ENCODE measurements at places on chromosomes 6 and 20.
A peak's percentile ranks its signal among the peaks of the same experiment; 100 is the strongest.

GRCh38 chr6:115271434-115271833 lies 789.3 kb downstream of the FRK start:
- no peak for DNase-seq

DNA sequence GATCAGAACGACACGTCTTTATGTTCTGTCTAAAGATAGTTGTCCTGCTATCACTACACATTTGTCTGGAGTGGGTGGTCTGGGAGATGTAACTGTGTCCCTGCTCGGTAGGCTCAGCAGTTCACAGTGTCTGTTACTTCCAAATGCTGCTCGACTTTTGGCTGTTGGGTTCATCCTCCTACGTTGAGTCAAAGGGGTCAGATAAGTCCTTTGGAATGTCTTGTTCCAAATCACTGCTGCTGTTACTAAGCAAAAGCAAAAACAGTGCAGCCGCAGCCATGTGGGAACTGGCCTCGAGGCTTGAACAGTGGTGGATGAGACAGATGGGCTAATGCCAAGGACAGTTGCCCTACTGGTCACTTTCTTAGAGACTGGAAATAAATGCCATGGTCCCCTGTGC lies 272.2 kb upstream of the MAP3K7 start:
- DNase-seq = no peak

DNA sequence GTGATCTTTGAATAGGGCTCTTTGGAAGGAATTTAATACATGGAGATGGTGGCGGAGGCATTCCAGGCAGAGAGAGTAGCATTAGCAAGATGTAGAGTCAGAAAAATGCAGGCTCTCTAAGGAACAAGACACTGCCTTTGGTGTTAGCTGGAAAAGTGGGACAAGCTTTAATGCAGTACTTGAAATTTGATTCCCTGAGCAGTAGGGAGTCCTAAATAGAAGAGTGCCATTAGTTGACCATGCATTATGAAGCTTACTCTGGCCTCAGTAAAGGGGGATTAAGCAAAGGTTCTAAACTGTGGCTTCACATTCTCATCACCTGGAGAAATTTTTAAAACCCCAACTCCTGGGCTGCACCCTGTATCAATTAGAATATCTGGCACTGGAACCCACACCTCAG lies 494.8 kb upstream of the SOX4 start:
- DNase-seq = no peak

DNA sequence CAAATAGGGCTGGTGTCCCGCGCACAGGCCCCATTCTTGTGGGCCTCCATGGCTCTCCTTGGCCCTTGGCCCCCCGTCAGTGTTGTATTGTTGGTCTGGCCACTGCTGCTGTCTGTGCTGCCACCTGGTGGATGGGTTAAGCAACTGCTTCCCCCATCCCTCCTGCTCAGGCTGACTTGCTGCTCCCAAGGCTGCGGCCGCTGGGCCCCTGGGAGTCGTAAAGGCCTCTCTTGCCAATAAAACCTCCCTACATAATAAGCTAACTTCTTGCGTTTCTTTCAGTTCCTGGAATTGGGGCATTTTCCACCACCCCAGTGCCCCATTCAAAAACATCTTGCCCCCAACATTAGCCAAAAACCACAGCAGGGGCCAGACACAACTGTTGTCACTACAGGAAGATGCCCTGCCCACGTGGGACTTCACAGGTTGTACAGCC lies 27.1 kb downstream of the CD83 start:
- peak; percentile 53 for DNase-seq

DNA sequence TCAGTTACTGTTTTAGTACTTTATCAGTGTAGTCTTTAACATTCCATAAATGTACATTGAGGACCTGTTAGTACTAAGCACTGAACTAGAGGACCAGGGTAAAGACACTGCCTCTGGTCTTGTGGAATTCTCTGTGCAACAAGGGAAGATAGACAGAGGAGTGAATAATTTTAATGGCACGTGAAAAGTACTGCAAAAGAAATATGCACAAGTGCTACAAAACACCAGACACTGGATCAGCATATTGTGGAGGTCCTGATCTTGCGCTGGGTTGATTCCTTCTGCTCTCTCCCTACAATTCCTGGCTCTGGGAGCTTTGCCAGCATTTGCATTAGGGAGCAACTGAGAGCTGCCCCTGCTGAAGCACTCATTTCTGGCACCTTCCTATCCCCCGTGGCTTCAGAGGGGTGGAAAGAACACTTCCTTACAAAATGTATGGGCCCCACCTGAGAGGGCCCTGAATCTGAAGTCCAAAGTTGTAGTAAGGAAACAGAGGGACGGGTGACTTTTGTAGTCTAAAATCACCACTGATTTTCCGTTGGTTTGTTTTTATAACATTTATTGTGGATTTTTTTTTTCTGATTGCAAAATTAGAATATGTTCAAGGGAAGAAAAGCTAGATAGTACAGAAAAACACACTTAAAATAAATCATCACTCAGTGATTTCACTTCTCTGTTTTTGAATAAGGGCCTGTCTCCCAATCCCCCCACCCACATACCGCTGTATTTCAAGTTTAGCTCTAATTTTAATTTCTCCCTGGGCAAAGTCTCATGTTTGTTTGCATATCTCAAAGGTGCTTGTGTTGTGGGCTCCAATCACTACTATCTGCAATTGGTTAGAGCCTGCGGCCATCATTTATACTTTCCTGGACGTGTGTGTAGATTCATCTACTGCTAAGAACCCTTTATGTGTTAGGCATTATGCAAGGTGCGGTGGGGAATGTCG lies 4.9 kb downstream of the PKIG start:
- no peak for DNase-seq

GRCh38 chr6:14881398-14881797 lies 364.5 kb upstream of the JARID2 start:
- no peak for DNase-seq

DNA sequence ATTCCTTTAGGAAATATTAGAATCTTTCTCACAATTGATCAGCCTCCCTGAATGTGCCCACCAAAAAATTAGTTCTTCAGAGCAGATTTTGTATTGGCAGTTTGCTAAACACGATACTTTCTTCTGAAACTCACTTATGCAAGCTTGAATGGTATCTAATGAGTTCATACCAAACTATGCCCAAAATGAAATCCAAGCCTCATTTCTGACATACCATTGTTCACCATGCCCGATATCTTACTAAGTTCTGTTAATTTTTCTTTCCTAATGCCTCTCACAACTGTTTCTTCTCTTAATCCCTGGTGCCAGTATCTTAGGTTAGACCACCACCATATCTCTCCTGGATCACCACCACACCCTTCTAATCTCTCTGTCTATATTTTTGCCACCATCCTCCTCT lies 755.9 kb downstream of the KIF16B start:
- DNase-seq = no peak

DNA sequence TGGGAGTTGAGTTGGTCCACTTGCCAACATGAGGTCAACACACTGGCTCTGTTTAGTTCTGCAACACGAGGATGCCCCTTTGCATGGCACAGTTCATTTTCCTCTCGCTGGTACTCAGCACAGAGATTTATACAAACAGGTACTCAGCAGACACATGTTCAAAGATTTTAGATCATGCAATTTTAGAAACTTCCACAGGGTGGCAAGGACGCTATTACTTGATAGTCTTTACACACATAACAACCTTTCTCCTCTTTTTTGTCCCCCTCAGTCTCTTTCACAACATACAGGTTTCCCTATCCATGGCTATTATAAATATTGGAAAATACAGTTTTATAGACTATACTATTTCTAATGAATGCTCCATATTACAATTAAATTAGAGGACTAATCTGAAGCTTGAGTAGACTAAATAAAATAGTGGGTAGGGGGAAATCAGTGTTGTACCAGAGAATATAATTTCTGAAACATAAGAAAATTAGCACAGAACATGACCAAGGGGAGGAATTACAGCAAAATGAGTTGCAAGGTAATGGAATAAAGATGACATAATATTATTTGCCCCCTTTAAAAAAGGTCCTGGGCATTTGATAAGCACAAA lies 331.8 kb upstream of the BTBD3 start:
- no peak for DNase-seq
